Astrocyte of the cerebellum (primary cell): ENCODE measurements at places on chromosomes 4 and X.

GRCh38 chr4:61786211-61786610 lies 586.1 kb downstream of the ADGRL3 start:
- DNase-seq, result no peak

DNA sequence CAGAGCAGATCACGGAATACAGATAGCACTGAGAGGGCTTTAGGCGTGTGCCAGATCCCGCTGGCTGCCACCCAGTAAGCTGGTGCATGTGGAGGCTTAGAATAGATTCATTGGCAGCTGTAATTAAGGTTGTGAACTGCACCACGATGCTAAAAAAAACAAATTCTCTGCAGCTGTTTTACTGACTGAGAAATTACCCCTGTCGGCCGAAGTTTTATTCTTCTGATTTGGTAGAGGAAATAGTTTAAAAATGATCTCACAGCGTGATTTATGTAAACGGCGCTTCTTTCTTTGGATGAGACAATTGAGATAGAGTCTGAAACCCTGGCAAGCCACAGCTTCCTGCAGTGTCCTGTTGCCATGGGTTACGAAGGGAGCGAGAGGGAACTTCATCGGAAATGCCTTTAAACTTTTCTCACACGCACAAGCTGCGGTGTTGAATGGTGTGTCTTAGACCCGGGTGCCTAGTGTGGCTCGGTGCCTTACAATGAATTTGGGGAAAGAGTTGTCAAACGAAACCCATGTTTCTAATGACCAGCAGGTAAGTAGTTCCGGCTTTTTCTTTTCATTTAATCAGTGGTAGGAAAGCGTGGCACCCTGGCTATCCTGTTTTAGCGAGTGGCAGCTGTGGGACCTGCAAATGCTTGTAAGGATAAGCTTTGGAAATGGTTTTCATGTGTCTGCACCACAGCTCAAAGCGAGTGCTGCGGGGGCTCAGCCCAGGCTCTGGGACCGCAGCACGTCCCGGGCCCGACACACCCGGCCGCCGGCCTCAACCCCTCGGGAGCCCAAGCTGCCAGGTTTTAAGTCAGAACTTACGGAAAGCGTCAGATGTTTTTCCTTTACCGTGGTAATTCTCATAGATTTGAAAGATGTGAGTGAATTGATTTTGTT lies 71.7 kb upstream of the HGFAC start:
- peak; percentile 70 for DNase-seq

- DNase-seq, result no peak
Observed at GRCh38 chr4:38489011-38489861, 174.8 kb upstream of the KLF3 start.

DNA sequence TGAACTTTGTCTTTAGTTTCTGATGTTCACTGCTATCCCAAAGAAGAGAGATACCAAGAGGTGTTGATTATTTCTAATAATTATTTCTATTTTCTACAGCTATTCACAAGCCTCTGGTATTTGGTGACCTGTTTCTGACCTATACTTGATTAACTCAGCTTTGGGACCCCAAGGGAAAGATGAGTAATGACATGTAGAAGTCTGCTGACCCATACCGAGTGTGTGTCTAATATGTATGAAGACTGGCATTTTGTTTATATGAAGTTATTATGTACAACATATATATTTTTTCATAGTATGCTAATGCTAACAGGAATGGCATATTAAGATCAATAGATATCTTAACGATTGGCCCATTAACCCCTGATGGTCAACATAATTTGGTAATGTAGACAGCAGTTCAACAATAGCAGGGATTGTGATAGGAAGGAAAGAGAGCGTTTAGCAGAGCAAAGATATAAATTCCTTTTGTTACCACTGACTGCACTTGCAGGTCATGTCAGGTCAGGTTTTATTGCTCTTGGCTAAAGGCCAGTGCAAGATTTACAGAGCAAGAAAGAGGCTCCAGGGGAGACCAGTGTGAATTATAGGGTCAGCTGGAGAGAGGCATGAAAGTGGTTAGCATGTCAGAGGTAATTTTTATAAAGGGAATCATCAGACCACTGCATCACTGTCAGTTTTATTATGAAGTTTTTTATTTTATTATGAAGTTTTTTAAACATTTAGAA lies 94.7 kb upstream of the DIPK2B start:
- DNase-seq, result peak; percentile 34

DNA sequence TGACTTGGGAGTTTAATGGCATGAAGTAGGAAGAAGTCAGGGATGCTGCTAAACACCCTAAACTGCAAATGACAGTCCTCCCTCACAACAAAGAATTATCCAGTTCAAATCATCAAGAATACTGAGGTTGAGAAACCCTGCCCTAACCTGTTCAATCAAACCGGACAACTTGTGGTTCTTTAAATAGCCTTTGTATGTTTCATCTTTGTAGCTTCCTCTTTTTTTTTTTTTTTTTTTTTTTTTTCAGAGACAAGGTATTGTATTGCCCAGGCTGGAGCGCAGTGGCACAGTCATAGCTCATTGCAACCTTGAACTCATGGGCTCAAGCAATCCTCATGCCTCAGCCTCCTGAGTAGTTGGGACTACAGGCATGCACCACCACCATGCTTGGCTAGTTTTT lies 52.5 kb upstream of the TTC29 start:
- no peak for DNase-seq

DNA sequence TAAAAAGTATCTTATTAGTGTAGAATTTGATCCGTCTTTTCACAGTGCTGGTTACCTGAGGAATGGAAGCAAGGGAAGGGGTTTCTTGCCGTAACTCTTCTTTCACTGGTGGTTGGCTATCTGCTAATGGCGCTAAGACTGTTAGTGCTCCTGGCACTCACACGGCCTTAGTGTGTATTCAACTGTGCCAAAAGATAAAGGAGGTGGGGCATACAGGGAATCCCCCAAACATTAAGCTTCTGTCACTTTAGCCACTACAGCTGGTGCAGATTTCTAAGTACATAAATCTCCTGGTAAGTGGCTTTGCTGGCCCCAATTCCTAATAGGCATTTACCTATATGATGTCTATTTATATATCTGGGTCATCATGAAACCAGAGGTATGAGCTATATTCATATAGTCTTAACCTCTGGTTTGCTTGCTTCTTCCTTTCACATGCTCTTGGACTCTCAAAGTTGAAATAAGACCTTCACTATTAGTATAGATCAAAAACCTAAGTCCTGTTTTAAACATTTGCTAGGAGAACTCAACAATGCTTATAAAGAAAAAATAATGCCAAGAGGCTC lies 95.1 kb downstream of the TSPAN7 start:
- no peak for DNase-seq

- DNase-seq, result no peak
Observed at GRCh38 chr4:152628128-152628527, 51.7 kb downstream of the TMEM154 start.

- DNase-seq, result no peak
Observed at GRCh38 chr4:36027203-36027602, 217.1 kb downstream of the ARAP2 start.

- DNase-seq, result no peak
Observed at GRCh38 chrX:10901290-10901633, 209.9 kb upstream of the HCCS start.

GRCh38 chrX:70032792-70033191 lies 16.9 kb downstream of the AWAT2 start:
- no peak for DNase-seq

GRCh38 chr4:4854649-4855295 lies 4.7 kb upstream of the MSX1 start:
- DNase-seq, result no peak

GRCh38 chr4:97349468-97350186 lies 793.6 kb downstream of the STPG2 start:
- DNase-seq, result no peak

GRCh38 chr4:770022-770421 lies 55.9 kb downstream of the CPLX1 start:
- no peak for DNase-seq

DNA sequence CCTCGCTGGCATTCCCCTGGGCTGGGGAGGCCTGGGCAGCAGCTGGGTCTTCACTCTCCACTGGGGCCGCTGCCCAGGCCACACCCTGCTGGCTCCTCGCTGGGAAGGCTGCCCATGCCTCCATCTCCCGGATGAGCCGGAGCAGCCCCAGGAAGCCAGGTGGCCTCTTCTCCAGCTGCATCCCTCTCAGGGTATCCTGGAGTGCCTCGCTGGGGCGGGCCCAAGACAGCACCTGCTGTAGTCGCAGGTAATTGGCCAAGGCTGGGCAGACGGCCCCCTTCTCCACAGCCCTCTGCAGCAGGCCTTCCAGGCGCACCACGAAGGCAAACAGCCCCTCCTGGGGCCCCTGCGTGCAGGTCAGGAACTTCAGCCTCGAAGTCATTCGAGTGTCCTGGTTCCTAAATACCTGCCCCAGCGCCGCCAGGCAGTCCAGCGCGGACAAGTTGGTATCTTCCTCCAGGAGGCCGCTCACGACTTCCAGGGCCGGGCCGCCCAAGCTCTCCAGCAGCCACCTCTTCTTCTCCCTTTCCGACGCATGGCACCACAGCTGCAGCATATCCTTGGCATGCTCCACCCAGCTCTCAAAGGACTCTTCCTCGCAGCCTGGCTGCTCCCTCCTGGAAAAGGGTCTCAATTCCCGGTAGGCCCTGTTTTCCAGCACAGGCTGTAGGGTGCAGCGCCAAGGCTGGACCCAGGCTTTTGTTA lies 3.7 kb downstream of the PNMA6E start:
- no peak for DNase-seq

DNA sequence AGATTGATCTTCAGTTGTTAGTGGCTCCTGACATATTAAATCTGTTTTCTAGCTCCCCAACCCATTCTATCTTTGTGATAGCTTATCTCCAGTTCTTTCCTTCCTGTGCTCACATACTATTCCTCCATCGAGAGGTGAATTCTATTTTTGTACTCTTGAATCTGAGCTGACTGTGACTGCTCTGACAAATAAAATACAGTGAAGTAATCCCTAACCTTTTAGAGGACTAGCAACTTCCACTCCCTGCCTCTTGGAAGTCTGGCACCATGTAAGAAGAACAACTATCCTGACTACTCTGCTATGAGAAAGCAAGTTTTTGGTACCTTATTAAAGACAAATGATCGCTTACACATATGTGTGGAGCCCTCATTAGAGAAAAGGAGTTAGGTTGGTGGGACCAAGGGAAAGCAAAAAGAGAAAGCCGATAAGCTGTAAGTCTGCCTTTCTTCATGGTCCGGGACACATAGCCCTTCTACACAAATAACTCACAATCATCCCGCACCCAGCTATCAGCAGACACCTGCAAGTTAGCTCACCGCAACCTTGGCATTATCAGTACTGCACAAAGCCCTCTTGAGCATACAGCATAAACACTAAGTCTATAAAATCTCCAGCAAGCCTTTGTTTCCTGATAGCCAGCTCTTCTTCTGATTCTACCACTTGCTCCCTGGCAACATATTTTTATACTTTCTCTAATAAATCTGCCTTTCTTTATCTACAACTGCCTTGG lies 13.5 kb upstream of the PPM1K start:
- no peak for DNase-seq

DNA sequence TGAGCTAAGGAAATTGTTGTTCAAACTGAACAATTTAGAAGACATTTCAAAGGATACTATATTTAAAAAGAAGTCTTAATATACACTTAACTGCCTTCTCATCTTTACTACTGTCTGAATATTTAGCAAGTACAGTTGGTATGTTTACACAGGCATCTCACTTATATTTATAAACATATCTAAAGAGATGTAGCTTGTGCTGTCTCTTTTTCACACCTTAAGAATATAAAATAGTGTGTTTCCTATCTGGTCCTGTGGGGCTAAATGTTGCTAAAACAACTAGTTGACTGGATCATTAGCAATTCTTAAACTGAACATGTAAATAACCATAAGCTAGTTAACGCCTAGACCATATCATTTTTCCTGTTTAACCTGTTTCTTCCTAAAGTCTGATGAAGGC lies 336.3 kb downstream of the PPP3CA start:
- DNase-seq, result no peak

DNA sequence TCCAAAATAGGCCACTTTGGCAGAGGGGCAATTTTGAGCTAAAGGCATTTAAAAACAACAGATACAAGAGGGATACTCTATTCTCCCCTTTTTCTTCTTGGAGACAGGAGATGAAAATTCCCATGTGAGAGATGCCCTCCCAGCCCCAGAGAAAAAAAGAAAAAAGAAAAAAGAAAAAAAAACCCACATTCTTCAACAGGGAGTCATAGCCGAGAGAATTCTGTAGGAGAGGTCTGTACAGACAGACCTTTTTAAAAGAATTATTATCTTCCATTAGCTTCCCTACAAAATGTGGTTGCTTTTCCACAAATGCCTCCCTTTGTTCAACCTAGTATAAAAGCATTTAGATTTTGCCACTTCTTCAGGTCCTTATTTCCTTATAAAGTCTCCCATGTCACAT lies 89.9 kb downstream of the SPCS3 start:
- DNase-seq, result no peak

- no peak for DNase-seq
Observed at GRCh38 chr4:165302658-165303057, 24.8 kb upstream of the MSMO1 start.

- no peak for DNase-seq
Observed at GRCh38 chrX:69279234-69279633, 114.0 kb upstream of the PJA1 start.

DNA sequence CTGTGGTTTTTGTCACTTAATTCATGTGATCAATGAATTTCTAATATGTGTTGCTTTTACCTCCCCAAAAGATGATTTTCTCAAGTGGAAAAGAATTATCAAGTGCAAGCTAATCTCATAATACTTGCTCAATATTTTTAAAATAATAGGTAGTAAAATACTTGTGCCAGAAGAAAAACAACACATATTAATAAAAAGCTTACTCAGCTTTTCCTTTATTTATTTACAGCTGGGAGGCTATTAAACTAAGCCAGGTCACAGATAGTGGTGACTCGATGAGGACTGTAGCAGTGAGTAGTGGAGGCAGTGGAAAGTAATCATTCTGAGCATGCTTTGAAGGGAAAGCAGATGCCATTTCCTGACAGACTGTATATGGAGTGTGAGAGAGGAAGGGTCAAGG lies 96.1 kb downstream of the PRDM5 start:
- DNase-seq, result no peak

DNA sequence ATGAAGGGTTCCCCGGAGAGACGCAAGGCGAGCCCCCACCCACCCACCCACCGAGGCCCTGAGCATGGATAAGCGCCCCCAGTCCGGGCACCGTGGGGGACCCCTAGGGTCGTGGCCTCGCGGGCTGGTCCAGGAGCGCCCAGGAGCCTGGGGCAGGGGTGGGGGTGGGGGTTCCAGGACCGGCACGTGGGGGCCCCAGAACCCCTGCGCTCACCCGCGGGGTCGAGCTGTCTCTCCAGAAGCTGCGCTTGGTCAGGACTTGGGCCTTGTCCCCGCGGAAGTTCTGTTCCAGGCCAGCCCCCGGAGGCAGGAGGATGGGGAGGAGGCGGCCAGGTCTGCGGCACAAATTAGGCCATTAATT lies 11.2 kb upstream of the SHOX start:
- no peak for DNase-seq
